ENCODE measurements at places on chromosomes 11 and 22.

DNA sequence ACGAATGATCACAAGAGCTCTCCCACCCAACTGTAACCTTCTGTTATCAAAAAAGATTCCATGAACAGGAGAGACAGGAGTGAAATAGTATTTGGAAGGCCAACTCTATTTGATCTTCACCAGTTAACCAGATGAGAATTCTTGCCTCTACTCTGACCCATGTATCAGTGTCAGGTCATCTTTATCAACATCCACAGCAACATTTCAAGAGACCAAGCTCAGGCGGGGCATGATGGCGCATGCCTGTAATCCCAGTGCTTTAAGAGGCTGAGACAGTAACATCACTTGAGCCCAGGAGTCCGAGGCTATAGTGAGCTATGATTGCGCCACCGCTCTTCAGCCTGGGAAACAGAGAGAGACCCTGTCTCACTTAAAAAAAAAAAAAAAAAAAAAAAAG is 62.3 kb downstream of the GAB2 start:
- no peak for DNase-seq

GRCh38 chr22:49525801-49526535 is 301.7 kb downstream of the BRD1 start:
- DNase-seq, result no peak

DNA sequence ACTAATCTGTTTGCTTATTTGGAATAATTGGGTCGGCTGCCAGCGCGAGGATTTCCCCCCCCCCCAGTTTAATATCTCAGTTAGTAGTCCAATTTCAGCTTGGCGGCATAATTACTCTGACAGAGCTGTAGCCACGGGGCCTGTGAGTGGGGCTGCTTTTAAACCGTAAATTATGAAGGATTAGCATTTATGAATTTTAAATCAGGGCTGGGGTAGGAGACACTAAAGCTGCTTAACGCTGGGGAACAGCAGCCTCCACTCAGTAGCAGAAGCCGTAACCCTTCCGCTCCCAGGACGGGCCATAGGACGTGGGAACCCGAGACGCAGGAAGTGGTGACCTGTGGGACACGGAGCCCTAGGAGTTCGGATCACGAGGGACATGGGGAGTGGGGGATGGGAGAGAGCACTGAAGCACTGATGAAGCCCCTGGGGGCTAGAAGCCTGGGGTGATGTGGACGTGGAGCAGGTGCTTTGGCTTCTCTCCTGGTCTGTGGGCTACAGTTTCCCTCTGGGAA is 66.2 kb upstream of the LMO1 start:
- no peak for DNase-seq

- no peak for DNase-seq
These were observed 18.4 kb downstream of the MYO7A start for GRCh38 chr11:77146261-77147035.

GRCh38 chr22:49956914-49957825 is 3.4 kb upstream of the PIM3 start:
- no peak for DNase-seq

DNA sequence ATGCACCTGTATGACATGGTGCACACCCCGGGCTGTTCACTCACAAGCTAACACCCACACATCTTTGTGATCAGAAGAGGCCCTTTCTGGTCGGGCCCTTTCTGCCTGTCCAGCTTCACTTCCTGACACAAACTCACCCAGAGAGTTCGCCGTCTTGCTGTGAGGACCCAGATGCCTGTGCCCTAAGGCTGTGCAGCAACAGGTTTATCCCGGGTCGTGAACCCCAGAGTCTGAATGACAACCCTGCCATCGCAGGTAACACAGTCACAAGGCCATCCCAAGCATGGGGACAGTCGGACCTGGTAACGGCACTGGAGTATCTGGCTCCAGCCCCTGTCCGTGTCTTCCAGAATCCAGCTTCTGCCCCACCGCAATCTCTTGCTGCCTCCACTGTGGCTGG is 235.1 kb downstream of the BUD13 start:
- DNase-seq, result no peak

DNA sequence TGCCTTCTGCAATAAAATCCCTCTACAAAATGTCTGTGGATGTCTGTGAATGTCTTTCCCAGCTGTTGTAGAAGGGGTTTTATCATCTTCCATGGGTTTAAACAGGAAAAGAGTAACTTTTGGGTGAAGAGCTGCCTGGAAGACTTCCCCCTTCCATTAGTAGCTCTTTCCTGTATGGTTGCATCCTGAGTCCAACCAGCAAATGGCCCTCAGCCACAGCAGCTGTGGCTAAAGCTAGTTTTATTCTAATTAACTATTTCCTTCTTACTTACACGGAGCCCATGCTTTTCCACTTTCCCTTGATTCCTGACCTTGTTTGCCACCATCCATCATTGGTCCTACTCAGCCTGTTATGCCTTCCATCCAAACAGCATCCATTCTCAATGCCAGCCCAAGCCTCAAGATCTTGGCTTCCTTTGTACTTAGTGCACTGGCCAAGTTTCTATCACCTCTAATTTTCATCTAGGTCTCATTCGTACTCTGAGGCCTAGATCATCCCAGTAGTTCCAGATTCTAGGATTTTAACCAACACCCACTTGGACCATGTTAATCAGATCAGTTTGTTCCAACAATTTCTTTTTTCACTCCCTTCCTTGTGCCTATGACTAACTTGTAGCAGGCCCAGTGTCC is 41.5 kb upstream of the CADM1 start:
- no peak for DNase-seq

- DNase-seq, result no peak
These were observed 111.8 kb downstream of the OSBP2 start for GRCh38 chr22:30806391-30806861.

GRCh38 chr11:113664981-113665710 is 41.0 kb downstream of the TMPRSS5 start:
- no peak for DNase-seq

DNA sequence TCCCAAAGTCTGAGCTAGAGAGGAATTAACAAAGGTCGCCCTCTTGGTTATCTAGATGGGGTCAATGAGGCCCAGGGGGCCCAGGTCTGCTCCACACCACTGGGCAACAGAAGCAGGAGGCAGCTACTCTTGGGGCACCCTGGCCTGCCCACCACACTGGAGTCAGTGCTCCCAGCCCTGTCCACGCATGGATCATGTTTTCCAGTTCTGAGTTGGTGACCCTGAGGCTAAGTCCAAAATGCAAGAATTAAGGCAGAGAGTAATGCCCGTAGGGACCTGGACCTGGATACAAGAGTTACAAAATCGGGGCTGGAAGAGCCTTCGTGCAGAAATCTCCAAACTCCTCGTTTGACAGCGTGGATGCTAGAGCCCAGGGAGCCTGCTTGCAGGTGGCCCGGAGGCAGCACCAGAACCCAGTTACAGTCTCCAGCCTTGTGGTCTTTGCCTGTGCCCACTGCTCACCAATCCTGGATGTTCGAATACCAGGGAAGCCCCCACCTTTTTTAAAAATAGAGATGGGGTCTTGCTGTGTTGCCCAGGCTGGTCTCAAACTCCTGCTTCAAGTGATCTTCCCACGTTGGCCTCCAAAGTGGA is 6.1 kb upstream of the THRSP start:
- no peak for DNase-seq

DNA sequence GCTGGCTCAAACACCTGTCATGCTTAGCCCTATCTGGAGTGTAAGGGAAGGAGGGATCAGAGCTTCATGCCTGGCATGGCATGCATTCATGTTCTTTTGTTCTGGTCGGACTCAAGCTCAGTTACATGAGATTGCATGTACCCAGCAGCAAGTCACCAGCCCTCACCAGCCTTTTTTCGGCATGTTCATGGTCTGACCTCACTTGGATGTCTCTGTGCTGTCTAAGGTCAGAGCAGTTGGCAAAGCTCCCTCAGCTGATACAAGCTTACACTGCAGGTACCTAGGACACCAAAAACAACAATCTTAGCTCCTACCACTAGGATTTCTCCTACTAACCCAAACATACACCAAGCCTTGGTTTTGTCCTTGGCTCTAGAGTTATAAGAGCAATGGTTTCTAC is 152.6 kb downstream of the BARX2 start:
- no peak for DNase-seq

DNA sequence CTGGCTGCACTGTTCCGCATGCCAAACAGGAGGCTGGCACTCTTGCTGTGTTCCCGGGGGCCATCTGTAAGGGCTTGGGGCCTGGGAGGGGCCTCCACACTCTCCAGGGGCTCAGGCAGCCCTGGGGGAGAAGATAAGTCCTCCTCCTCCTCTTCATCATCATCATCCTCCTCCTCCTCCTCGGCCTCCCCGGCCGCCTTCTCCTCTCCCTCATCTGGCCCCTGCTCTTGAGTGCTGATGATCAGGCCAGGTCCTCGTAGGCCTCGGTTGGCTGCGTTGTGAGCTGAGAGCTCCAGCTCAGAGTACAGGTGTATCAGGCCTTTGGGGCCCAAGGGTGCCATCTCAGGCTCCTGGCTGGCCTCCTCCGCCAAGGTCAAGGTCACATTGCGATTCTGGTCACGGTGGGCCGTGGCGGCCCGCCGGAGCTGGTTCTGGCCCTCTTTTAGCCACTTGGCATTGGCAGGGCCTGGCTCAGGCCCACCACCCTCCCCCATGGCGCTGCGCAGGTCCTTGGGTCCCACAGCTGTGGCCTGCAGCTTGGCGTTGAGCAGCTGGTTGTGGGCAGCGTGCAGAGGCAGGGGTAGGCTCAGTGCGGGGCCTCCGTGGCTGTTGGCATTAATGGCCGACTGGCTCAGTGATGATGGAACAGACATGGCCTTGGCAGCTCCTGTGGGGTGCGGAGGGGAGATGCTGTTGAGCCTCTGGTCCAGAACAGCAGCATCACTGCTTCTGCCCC is 8.0 kb downstream of the APBB1 start:
- DNase-seq, result no peak

GRCh38 chr11:123321636-123322035 is 108.4 kb upstream of the GRAMD1B start:
- DNase-seq, result no peak

GRCh38 chr11:33660962-33661361 is 39.7 kb downstream of the C11orf91 start:
- DNase-seq, result no peak

- no peak for DNase-seq
These were observed 27.0 kb upstream of the PPP6R3 start for GRCh38 chr11:68433541-68433940.

GRCh38 chr11:79671401-79671800 is 230.6 kb upstream of the TENM4 start:
- DNase-seq, result no peak

GRCh38 chr11:101127197-101127698 is 2.4 kb downstream of the PGR start:
- no peak for DNase-seq

DNA sequence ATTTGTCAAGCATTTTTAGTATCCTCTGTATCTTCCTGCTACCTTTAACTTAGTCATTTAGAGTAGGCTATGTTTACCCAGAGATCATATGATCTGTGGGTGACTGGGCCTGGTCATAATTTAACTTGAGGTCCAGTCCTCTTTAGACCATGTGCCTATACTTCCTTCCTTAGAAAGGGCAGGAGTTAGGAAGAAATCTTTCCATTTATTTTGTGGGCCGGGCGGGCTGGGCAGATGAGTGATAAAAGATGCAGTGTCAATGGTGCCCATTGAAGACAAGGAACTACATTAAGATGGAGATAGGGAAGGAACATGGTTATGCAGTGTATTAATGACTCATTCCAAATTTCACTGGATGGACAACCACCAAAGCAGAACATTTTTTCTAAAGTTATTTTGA is 30.9 kb upstream of the PDE3B start:
- no peak for DNase-seq

GRCh38 chr11:12232817-12233601 is 122.6 kb downstream of the MICAL2 start:
- no peak for DNase-seq

DNA sequence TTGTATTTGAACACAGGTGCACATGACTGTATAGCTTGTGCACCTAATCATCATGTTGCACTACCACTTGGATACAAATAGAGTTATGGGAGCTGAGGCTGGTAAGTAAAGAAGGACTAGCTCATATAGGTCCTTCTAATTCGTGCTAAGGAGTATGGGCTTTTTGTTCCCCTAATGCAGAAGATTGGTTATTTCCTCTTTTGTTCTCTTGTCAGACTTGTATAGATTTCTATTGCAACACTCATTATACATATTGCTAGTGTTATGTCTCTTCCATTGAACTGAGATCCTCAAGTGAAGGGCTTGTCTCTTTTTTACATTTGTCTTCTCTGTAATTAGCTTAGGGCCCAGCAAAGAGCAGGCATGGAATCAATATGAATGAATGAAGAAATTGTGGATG is 54.1 kb upstream of the ARHGAP20 start:
- no peak for DNase-seq

DNA sequence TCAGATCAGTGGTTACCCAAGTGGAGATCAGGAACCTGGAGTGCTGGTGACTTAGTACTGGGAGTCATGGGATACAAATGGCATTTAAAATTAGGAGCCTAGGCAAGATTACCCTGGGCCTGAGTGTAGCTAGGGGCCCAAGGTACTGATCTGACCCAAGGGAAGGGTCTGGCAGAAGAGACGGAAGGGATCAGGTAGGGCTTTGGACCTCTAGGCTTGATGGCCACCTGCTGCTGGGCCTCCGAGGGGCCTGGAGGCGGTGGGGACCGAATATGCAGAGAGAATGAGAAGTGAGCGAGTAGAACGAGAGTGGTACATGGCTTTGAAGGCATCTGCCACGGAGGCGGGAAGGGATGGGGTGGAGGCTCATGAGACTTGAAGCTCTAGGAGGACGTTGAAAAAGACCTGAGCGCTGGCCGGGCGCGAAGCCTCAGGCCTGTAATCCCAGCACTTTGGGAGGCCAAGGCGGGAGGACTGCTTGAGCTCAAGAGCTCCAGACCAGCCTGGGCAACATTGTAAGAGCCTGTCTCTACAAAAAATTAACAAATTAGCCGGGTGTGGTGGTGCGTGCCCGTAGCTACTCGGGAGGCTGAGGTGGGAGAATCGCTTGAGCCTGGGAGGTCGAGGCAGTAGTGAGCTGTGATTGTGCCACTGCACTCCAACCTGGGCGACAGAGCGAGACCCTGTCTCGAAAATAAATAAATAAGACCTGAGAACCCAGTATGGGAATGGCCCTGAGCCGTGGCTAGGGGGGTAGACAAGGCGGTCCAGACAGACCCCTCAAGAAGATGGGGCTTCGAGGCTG is 563 bp upstream of the PPIL2 start:
- no peak for DNase-seq
